ENCODE measurements at places on chromosomes 4 and X. TPM values are rescaled to one million over a fixed set of nuclear protein-coding genes. Genes with fewer than 3 reads are reported as not detected.

Gene GATA1
- total RNA-seq, result 0.73 TPM

Gene CENPVL1
- total RNA-seq, result not detected

Gene DMRTC1B
- not detected for total RNA-seq

Gene TMPRSS11D
- not detected for total RNA-seq

Gene AFP
- not detected for total RNA-seq

DNA sequence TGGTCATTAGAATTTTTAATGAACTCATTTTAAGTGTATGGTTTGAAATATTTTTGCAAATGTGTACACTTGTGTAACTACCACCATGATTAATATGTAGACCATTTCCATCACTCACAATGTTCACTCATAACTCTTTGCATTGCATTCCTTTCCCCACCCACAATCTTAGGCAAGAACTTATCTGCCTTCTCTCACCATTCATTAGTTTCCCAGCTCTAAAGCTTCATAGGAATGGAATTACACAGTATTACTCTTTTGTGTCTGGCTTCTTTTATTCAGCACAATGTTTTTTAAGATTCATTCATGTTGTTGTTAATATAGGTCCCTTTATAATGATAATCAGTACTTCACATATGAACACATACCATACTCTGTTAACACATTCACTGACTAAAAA, 106.1 kb downstream of the ARAP2 start:
- H3K27ac ChIP-seq, result no peak overlapping the region
- H3K27me3 ChIP-seq, result no peaks in the 10 kb centered on the region
- no peak for DNase-seq

- H3K27me3 ChIP-seq, result no peaks in the 10 kb centered on the region
- peaks cover 56% of the 10 kb centered on the region for H3K4me1 ChIP-seq
- no peak for DNase-seq
- H3K4me3 ChIP-seq, result peak overlapping the region; percentile 63
- peak overlapping the region; percentile 97 for H3K27ac ChIP-seq
- peaks cover 27% of the 10 kb centered on the region for H3K36me3 ChIP-seq
Measured at GRCh38 chr4:38323141-38323641, 340.8 kb upstream of the KLF3 start.

DNA sequence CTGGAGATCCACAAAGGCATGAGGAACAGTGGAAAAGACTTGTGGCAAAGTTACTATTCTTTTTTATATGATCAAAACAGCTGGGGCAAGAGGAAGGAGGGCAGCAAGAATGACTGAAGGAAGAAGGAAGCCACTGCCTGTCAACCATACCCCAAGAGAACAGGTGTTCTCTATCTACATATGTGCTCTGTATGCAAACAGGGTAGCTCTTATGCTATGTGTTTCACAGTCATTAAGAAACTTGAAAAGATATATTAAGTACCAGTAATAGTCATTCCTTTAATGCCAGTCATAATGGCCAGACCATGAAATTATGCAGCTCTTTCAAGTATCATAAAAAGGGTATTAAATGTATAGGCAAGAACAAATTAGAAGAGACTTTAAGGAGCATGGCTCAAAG, 363.9 kb downstream of the KLHL13 start:
- no peak for DNase-seq
- H3K4me1 ChIP-seq, result no peaks in the 10 kb centered on the region
- H3K36me3 ChIP-seq, result no peaks in the 10 kb centered on the region
- no peak overlapping the region for H3K27ac ChIP-seq

Gene ATP7A
- 12.1 TPM for total RNA-seq

- peaks cover 5% of the 10 kb centered on the region for H3K4me1 ChIP-seq
- no peak for DNase-seq
- no peak overlapping the region for H3K4me3 ChIP-seq
- H3K36me3 ChIP-seq, result no peaks in the 10 kb centered on the region
Measured at GRCh38 chr4:150145946-150146340, 67.7 kb downstream of the DCLK2 start.

GRCh38 chrX:23317799-23318724, 16.6 kb upstream of the PTCHD1 start:
- H3K27me3 ChIP-seq, result no peaks in the 10 kb centered on the region
- H3K4me1 ChIP-seq, result no peaks in the 10 kb centered on the region
- DNase-seq, result no peak
- H3K27ac ChIP-seq, result no peak overlapping the region
- no peak overlapping the region for H3K4me3 ChIP-seq
- no peaks in the 10 kb centered on the region for H3K36me3 ChIP-seq

GRCh38 chr4:176404621-176405020, 84.9 kb downstream of the SPCS3 start:
- H3K4me3 ChIP-seq, result no peak overlapping the region
- no peaks in the 10 kb centered on the region for H3K36me3 ChIP-seq
- H3K27ac ChIP-seq, result no peak overlapping the region
- no peaks in the 10 kb centered on the region for H3K4me1 ChIP-seq
- no peaks in the 10 kb centered on the region for H3K27me3 ChIP-seq

GRCh38 chr4:174396599-174397110, 112.9 kb downstream of the CEP44 start:
- peaks cover 33% of the 10 kb centered on the region for H3K27me3 ChIP-seq
- no peak for DNase-seq
- no peaks in the 10 kb centered on the region for H3K36me3 ChIP-seq
- peaks cover 5% of the 10 kb centered on the region for H3K4me1 ChIP-seq

GRCh38 chrX:312621-313331, 5.8 kb downstream of the GTPBP6 start:
- no peak for DNase-seq
- no peak overlapping the region for H3K27ac ChIP-seq
- peaks cover 15% of the 10 kb centered on the region for H3K36me3 ChIP-seq
- H3K27me3 ChIP-seq, result no peaks in the 10 kb centered on the region
- peaks cover 5% of the 10 kb centered on the region for H3K4me1 ChIP-seq
- no peak overlapping the region for H3K4me3 ChIP-seq

- H3K36me3 ChIP-seq, result peaks cover 7% of the 10 kb centered on the region
- no peak overlapping the region for H3K4me3 ChIP-seq
- H3K4me1 ChIP-seq, result no peaks in the 10 kb centered on the region
- no peak overlapping the region for H3K27ac ChIP-seq
Measured at GRCh38 chrX:133575501-133576136, 160.3 kb upstream of the GPC4 start.

GRCh38 chrX:47637546-47638195, 7.9 kb upstream of the CFP start:
- peaks cover 15% of the 10 kb centered on the region for H3K36me3 ChIP-seq
- no peak overlapping the region for H3K27ac ChIP-seq
- no peaks in the 10 kb centered on the region for H3K4me1 ChIP-seq
- DNase-seq, result no peak

DNA sequence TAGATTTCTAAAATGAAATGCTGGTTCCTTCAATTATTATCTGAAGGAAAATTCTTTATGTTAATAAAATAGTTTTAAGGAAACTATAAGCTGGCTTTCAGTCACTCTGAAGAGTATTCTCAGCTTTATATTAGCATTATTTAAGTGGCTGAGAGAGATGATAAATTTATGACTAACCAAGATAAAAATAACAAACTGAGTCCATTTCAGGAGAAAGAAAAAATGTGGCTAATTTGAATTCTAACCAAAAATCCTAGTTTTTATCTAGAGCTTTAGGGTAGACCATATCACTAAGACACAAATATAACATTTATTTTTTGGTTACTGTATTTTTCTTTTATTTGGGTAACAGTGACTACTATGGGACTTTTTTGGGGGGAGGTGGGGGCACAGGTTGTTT, 59.4 kb upstream of the NAP1L5 start:
- no peak overlapping the region for H3K4me3 ChIP-seq
- no peaks in the 10 kb centered on the region for H3K27me3 ChIP-seq
- peaks cover 10% of the 10 kb centered on the region for H3K4me1 ChIP-seq
- no peak overlapping the region for H3K27ac ChIP-seq

Gene RHOXF1
- total RNA-seq, result not detected

Gene ARHGAP36
- total RNA-seq, result not detected

Gene TMEM255A
- not detected for total RNA-seq

Gene AFF2
- 1.5 TPM for total RNA-seq

DNA sequence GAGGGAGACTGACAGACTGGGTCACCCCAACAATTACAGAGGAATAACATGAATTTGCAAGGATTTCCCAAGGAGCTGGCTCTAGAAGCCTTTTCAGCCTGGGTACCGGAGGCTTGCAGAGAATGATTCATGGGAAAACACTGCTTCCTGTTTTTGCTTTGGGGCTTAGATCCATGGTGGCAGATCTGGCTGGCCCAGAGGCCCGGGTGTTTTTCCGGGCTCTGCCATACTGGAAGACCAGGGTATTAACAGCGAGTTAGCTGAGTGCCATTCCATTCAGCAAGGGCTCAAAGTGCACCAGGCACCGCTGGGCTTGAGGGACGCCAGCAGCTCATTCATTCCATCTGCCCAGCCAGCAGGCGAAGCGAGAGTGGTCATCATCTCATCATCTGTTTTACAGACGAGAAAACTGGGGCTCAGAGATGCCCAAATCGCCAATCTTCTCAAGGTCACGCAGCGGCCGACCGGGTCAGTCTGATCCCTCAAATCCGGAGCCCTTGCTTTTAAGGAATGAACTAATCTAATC, 1.3 kb downstream of the WDR1 start:
- H3K27me3 ChIP-seq, result no peaks in the 10 kb centered on the region
- peaks cover 27% of the 10 kb centered on the region for H3K36me3 ChIP-seq
- no peak for DNase-seq
- H3K27ac ChIP-seq, result peak overlapping the region; percentile 94
- peak overlapping the region; percentile 91 for H3K4me3 ChIP-seq
- peaks cover 64% of the 10 kb centered on the region for H3K4me1 ChIP-seq

- H3K4me1 ChIP-seq, result no peaks in the 10 kb centered on the region
- no peak for DNase-seq
- H3K27ac ChIP-seq, result no peak overlapping the region
- H3K36me3 ChIP-seq, result no peaks in the 10 kb centered on the region
- H3K27me3 ChIP-seq, result peaks cover 8% of the 10 kb centered on the region
Measured at GRCh38 chrX:71938371-71938770, 27.7 kb downstream of the NHSL2 start.

- H3K4me1 ChIP-seq, result no peaks in the 10 kb centered on the region
- no peak for DNase-seq
- no peak overlapping the region for H3K27ac ChIP-seq
- H3K4me3 ChIP-seq, result no peak overlapping the region
- no peaks in the 10 kb centered on the region for H3K36me3 ChIP-seq
Measured at GRCh38 chr4:22372986-22373385, 142.9 kb downstream of the ADGRA3 start.

DNA sequence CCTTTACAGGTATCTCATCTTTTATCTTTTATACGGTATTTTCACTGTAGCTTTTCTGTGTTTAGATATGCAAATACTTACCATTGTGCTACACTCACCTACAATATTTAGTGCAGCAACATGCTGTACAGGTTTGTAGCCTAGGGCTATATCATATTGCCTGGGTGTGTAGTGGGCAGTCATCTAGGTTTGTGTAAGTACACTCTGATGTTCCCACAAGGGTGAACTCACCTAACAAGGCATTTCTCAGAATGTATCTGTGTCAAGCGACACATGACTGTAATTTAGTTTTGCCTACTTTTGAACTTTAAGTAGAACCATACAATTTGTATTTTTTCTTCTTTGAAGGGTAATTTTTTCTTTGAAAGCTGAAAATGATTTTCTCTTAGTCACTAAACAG, 54.2 kb upstream of the SLC10A4 start:
- no peak overlapping the region for H3K27ac ChIP-seq
- peaks cover 16% of the 10 kb centered on the region for H3K4me1 ChIP-seq
- no peaks in the 10 kb centered on the region for H3K27me3 ChIP-seq
- no peaks in the 10 kb centered on the region for H3K36me3 ChIP-seq

All from natural killer cell treated with Interleukin-12 subunit alpha and Interleukin-12 subunit beta and Interleukin-15 and Interleukin-18, amount 100 ng/mL, for 72 hours (primary cell).